ENCODE measurements at places on chromosomes 2 and 18. TPM values are rescaled to one million over a fixed set of nuclear protein-coding genes. Genes with fewer than 3 reads are reported as not detected.

GRCh38 chr2:113972766-113973165 is 82.9 kb downstream of the ACTR3 start:
- DNase-seq, result no peak

GRCh38 chr18:51162617-51163016 is 34.9 kb downstream of the MEX3C start:
- no peak for DNase-seq

DNA sequence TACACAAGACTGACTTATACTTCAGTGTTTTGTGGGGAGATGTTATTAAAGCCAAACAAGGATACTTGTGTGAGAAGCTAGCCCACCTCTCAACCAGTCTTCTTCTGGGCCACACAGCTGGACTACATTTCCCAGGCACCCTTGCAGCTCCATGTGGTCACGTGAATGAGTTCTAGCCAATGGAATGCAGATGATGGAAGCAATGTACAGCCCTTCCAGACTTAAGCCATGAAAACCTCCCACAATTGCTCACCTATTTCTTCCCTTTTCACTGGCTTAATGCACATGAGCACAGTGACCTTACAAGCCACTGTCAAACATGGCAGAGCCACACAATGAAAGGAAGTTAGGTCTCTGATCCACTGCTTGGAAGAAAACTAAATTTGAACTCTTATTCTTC is 20.4 kb upstream of the FEZ2 start:
- DNase-seq, result no peak

GRCh38 chr2:144454466-144455287 is 65.2 kb downstream of the ZEB2 start:
- no peak for DNase-seq

GRCh38 chr18:26992926-26993325 is 127.4 kb upstream of the AQP4 start:
- no peak for DNase-seq

DNA sequence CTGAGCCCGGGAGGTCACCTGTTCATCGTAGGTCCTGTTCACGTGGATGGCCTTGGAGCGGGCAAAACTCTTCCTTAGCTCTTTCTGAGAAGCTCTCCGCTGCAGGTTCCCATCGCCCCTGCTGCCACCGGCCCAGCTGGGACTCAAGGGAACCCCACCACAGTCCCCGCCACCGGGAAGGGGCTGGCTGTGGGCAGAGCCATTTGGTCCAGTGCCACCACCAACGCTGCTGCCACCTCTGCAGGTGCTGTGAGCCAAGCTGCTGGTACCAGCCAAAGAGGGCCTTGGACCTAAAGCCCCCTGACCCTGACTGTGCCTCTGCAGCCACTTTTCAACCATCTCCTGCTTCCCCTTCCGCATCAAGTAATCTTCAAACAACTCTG is 586 bp downstream of the PDE11A start:
- DNase-seq, result no peak

- no peak for DNase-seq
These were observed 14.9 kb downstream of the ITGA6 start for GRCh38 chr2:172442072-172442895.

DNA sequence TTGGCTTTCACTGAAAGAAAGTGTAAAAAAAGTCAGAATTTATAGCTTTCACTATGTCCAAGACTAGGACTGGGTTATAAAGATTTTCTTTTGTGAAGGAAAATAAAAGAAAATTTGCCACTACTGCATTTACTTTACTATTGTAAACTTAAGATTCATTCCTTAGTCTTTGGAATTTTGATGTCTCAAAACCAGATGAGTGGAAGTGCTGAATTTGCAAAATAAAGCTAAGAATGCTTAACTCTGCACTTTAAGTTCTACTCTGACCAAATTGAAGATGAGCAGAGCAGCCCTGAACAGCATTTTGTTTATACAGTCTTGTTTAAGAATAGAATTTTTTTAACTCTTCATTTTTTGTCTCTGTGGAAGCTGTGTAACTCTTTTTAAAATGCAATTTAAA is 102.4 kb downstream of the ICA1L start:
- DNase-seq, result no peak

GRCh38 chr2:88053934-88054781 is 1.4 kb downstream of the KRCC1 start:
- DNase-seq, result no peak

DNA sequence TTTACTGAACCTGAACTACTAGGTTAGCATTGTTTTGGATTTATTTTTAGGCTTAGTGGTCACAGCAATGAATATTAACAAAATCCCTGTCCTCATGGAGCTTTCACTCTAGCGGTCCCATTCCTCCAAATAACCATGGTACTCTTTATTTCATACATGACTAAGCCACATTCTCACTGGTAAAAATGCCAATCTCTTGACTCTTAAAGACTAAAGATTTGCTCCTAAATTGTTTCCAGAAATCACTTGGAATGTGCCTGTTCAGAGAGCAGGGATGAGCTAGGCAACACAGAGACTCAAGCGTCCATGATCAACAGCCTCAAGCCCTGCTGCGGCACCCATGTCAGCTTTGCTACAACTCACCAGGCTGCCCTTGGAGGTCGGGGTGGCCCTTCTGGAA is 13.5 kb downstream of the LMAN1 start:
- no peak for DNase-seq

DNA sequence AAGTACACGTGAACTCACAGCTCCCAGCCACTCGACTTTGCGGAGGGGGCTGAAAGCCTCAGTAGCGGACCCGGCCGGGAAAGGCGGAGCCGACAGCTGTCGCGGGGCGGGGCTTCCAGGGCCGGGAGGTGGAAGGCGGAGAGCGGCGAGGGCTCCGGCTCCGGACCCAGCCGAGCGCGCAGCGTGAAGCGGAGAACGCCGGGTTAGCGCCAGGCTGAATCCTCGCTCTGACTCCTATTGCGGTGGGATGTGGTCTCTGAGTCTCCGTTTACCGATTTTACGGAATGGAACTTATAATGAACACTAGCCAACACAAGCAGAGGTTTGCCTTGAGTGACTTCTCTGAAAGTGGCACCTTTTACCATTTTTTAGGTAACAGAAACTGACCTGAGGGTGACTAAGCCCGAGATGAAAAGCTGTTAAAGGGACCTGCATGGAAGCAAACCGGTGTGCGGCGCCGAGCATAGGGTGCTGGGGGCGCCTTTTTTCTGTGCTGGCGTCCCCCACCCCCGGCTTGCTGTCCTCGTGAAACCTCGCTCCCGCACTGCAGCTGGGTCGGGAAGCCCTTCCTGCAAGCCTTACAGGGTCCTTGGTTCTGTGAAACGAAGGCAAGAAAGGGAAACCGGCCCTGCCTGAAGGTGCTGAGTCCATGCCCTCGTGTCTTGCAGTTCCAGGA is 72.9 kb downstream of the EN1 start:
- peak; percentile 36 for DNase-seq

DNA sequence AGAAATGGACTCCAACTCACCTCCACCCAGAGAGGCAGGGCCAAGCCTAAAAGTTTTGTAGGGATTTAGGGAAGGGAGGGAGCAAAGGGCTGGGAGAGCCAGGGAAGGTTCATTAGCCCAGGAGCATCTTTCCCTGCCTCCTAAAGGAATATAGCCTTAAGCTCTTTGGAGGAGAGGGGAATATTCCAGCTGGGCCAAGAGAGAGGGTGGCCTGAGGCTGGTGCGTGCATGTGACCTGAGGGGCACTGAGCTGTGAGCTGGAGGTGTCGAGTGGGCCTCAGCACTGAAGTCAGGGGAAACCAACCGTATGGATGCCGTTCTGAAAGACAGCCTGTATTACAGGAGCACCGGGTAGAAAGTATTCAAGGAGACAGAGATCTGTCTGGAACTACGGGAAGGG is 112.6 kb downstream of the KLHL29 start:
- DNase-seq, result no peak

DNA sequence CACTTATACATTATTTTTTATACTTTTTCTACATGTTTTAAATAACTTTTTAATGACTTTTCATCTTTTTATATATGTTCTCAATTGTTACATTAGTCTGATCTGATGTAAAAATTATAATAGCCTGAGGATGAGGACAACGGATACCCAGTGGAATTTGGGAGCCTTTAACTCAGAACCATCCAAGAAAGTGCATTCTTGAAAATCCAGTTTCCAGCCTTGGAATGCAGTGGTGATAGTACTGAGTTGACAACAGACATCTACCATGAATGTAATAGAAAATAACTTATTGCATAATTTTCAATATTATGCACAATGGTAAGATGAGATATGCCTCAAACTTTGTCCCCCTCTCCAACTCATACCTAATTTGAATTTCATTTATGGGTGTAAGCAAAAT is 120.7 kb upstream of the ZC3H15 start:
- no peak for DNase-seq

- no peak for DNase-seq
These were observed 80.1 kb upstream of the SPOPL start for GRCh38 chr2:138421315-138421970.

GRCh38 chr2:23418461-23418911 is 33.5 kb downstream of the KLHL29 start:
- peak; percentile 31 for DNase-seq

DNA sequence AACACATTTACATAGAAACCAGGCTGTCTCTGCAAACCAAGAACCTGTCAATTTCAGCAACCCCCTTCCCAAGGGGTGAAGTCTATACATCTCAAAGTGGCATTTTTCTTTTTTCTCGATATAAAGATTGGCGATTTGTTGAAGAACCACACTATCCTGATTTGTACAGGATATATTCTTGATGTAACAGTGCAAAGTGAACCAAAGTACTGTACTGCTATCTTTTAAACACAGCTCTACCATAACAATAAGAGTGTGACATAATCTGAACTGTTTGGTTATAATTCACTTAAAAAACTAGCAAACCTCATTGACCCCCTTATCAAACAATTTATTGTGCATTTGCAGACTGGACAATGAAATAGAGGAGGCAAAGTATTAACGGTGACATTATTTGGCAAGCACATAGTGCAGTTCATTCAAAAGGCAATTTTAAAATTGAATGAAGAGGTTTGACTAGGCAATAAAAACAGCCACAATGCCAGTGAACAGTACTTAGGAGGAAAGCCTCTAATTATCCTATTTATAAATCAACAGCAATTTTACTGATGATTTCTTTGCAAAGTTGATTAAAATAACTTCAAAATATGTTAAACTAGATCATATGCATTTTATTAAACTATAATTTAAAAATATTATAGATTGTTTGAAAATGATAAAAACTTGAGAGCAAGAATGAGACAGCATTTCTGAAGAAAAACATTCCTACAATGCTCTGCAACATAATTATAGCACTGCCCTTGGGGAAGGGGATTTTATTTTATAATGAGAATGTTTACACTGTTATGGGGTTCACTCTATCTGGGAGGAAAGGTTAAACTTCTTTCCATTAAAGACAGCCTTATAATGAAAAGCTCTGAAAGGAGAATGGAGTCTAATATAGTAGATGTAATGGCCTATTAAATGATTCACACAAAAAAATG is 440.9 kb downstream of the ZEB2 start:
- DNase-seq, result no peak

GRCh38 chr18:1232867-1233266 is 328.2 kb downstream of the ADCYAP1 start:
- no peak for DNase-seq

- DNase-seq, result no peak
These were observed 468.3 kb downstream of the PARD3B start for GRCh38 chr2:205013586-205013985.

DNA sequence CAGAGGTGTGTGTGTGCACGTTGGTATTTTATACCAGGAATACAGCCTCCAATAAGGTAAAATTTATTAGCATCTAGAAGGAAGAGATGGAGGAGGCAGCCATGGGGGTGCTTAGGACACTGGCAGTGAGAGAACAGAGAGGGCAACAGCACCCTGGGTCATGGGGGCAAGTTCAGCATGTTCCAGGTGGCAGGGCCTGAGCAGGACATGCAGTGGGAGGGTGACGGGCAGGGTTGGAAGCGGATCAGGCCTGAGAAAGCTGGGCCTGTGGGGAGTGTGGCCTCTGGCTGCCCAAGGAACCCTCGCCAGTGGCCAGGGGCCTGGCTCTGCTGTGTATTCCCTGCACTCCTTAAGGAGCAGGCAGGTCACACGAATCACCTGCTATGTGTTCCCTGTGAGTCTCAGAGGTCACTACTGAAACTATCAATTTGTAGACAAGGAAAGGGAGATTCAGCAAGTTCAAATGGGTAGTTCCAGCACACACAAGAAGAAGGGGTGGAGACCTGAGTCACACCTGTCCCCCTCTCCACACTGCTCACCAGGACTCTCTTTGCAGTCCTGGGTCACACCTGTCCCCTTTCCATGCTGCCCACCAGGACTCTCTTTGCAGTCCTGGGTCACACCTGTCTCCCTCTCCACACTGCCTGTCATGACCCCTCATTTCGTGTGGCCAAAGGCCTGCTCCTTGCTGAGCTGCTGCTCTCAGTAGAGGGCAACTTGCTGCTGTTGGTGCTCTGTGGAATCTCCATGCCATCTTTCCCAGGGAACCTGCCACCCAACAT is 463.9 kb upstream of the HS6ST1 start:
- no peak for DNase-seq

DNA sequence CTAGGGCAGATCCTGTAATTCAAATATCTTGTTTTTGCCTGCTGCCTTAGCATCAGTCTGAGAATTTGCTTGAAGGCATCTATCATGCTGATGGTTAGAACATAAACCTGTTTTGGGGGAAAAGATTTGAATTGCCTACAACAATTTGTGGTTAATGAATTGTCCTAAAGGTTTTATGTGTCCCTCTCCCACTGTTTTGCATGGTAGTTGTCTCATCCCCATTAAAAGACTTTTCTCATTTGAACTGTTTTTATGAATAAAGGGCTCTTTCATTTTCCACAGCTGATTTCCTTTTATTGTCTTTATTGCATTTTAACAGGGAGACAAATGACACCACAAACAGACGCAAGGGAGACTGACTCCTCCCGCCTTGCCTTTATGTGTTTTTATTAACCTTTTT is 275.6 kb downstream of the PIK3C3 start:
- DNase-seq, result no peak

DNA sequence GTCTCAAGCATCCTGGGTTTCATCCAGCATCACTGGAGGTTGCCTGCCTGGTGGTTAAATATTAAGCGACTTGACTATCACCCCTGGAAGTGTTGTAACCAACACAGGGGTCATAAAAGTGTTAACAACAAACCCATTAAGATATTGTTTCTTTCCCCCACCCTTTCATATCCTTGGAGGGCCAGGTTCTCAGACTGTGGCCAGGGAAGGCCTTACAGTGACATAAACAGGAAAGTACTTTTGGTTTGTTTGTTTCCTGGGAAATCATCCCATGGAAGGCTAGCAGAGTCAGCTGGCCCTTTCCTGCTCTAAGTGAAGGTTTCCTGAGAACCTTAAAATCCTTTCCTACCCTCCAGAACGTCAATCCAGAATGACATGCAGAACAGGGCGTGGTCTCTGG is 160.9 kb downstream of the CLIP4 start:
- no peak for DNase-seq

DNA sequence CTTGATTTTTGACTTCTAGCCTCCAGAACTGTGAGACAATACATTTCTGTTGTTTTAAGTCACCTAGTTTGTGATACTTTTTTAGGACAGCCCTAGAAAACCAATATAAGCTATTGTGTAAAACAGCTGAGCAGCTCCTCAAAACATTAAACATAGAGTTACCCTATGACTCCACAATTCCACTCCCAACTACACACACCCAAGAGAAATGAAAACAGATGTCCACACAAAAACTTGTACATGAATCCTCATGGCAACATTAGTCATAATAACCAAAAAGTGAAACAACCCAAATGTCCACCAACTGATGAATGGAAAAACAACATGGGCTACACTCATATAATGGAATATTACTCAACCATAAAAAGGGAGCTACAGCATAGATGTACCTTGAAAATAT is 32.6 kb downstream of the TNS1 start:
- no peak for DNase-seq

The DPYSL5 gene
- 8.5 TPM for polyA plus RNA-seq

The DCDC2C gene
- 0.56 TPM for polyA plus RNA-seq

The MAL gene
- 279 TPM for polyA plus RNA-seq

The B3GNT7 gene
- 4.1 TPM for polyA plus RNA-seq

The TMEM247 gene
- not detected for polyA plus RNA-seq

The MRO gene
- polyA plus RNA-seq, result 2.4 TPM

The RALB gene
- polyA plus RNA-seq, result 69.0 TPM

Data from renal cortex interstitium (tissue), 15 donors.